ENCODE measurements at places on chromosomes 5 and 9.
A peak's percentile ranks its signal among the peaks of the same experiment; 100 is the strongest.

- DNase-seq = no peak
Measured at GRCh38 chr9:98808411-98808815, 943 bp downstream of the GALNT12 start.

DNA sequence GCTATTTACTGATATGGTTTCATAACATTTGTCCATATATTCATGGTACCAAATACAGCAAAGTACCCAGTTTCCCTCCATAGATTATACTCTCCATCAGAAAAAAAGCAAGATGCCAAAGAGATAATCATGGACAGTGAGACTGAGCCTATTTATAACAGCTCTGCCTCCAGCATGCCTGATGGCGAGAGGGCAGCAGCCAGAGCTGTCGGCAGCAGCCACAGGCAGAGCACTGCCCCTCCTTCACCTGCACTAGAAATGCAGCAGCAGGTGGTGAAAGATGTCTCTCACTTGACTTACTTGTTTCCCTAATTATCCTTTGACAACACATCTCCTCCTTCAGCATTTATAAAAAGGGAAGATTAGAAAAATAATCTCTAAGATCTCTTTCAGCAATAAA lies 32.4 kb downstream of the CTNNAL1 start:
- DNase-seq = no peak

DNA sequence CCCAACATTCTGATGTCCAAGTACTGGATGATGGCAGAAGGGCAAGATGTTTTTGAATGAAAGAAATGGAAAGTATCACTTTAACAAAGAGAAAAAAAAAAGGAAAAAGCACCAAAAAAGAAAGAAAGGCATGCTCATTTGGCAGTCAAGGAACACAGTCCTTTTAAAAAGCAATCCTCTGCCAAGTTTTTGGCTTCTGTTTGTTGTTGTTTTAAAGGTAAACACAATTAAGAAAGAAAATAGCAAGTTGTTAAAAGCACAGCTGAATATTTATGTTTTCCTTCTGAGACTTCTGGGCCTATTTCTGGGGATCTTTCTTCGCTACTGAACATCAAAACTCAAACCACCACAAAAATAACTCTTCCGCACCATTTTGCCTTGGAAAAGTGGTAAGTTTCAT lies 162.1 kb downstream of the TRPM3 start:
- DNase-seq = no peak

GRCh38 chr5:34496260-34496691 lies 159.9 kb upstream of the RAI14 start:
- peak; percentile 41 for DNase-seq

DNA sequence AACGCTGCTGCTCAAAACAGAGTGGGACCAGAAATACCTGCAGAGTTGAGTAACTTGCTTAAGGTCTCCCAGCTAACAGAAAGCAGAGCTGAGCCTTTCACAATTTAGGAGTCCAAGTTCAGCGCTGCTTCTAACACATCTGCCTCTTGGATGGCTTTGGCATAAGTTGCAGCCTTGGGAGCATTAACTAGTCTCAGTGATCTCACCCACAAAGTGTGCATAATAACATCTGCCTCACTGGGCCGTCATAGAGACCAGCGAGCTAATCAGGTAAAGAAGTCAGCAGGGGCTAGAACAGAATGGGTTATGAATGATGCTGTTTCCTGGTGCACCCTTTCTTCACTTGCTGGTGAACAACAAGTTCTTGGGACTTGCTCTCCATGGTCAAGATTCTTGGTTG lies 36.5 kb downstream of the WWC1 start:
- no peak for DNase-seq

- DNase-seq = no peak
Measured at GRCh38 chr9:3433754-3434153, 92.0 kb downstream of the RFX3 start.

DNA sequence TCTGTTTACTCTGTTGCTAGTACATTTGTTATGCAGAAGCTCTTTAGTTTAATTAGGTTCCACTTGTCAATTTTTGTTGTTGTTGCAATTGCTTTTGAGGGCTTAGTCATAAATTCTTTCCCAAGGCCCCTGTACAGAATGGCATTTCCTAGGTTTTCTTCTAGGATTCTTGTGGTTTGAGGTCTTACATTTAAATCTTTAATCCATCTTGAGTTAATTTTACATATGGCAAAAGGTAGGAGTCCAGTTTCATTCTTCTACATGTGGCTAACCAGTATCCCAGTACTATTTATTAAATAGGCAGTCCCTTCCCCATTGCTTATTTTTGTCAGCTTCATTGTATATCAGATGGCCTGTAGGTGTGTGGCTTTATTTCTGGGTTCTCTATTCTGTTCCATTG lies 792.4 kb downstream of the PTPRD start:
- DNase-seq = no peak

GRCh38 chr9:36923025-36923625 lies 110.9 kb downstream of the PAX5 start:
- no peak for DNase-seq

- no peak for DNase-seq
Measured at GRCh38 chr9:87567001-87567400, 69.3 kb downstream of the DAPK1 start.

GRCh38 chr5:111119856-111120255 lies 27.7 kb downstream of the WDR36 start:
- DNase-seq = no peak

DNA sequence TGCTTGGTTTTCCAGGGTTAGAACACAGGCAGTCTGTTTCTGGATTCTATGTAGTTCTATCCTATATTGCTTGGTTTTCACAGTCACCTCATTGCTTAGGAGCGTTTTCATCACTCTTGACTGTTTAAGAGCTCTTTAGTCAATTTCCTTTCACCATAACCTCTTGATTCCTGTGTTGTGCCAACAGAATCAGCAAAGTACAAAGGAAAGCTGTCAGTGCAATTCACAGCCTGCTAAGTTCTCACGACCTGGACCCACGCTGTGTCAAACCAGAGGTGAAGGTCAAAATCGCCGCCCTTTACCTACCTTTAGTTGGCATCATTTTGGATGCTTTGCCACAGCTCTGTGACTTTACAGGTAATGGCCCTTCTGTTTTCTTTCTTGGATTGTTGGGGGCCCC lies 199.9 kb downstream of the DOCK8 start:
- no peak for DNase-seq

- no peak for DNase-seq
Measured at GRCh38 chr9:96381125-96381524, 2.4 kb downstream of the SLC35D2 start.

GRCh38 chr5:2206293-2207108 lies 323.8 kb upstream of the IRX4 start:
- DNase-seq = no peak

GRCh38 chr5:44495280-44495679 lies 106.1 kb upstream of the FGF10 start:
- DNase-seq = no peak

DNA sequence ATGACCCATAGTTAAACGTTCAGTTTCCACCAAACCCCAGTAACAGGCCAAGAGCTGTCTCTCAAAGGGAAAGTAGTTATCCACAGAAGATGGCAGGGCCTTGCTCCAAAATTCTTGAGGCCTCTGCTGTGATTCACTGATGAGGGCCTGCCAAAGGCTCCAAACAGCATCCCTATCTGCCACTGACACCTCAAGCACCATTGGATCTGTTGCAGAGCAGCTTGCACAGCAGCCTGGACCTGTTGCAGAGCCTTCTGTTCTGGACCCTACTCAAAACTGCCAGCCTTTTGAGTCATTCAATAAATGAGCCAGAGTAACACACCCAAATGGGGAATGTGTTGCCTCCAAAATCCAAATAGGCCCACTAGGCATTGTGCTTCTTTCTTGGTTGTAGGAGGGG lies 741.5 kb upstream of the RGMB start:
- DNase-seq = no peak

DNA sequence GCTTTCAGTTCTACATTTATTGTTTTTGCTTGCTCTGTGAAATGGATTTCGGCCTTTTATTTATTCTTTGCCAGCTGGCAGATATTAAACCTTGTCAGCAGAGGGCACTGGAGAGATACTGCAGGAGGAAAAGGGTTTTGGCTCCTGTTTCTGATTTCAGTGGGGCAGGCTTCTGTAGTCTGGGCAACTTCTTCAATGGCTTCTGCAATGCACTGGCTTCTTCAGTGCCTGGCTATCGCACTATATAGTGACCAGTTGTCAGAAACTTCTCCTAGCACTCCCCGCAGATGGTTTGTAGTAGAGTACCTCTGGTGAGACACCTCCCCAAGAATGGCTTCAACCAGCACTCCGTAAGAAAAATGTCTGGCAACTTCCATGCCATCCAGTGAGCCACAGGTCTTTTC lies 3.2 kb upstream of the NFX1 start:
- DNase-seq = peak; percentile 79

- DNase-seq = no peak
Measured at GRCh38 chr5:44402084-44402483, 12.9 kb upstream of the FGF10 start.

GRCh38 chr9:125639057-125639456 lies 68.0 kb downstream of the MAPKAP1 start:
- DNase-seq = no peak

GRCh38 chr9:130186051-130186450 lies 13.8 kb downstream of the NCS1 start:
- no peak for DNase-seq

- no peak for DNase-seq
Measured at GRCh38 chr5:58114324-58114723, 345.6 kb downstream of the PLK2 start.

DNA sequence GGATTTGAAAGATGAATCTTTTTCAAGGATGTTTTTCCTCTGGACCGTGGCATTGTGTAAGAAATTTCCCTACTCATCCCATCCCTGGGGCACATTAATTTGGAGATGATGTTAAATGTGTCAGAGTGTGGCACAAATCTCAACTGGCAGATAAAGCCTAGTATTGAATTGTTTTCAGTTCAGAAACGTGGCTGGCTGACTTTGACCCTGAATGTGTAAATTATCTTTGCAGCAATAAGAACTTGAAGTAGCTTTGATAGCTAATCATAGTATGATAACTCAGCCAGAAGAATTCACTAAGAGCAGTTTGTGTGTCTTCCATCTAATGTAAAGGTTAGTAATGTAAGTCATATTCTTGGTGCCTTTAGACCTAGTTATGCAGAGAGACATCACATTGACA lies 238.4 kb upstream of the DMRT1 start:
- DNase-seq = no peak

DNA sequence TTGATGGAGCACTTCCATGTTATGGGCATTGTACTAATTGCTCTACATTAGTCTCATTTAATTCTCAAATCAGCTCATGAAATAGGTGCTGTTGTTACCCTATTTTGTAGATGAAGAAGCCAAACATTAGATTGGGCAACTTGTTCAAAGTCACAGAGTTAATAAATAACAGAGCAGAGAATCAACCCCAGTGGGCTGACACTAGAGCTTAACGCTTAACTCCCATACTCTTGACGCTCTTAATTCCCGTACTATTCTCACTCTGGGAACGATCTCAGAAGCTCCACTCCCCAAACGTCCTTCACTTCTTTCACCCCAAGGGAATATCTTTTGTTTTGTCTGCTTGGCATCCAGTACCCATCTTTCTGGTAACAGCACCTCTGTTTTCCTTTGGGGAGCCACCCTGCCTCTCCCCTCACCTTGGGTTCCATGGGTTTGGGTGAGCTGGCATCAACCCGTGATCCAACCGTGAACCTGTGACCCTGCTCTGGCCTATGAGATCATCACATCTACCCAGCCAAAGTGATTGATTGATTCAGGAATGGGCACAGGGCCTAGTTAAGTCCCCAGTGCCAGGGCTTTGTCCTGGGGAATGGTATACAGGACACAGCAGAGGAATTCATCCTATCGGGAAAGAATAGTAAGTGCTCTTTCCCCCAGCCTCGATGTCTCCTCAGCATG lies 169.2 kb downstream of the NR3C1 start:
- no peak for DNase-seq

DNA sequence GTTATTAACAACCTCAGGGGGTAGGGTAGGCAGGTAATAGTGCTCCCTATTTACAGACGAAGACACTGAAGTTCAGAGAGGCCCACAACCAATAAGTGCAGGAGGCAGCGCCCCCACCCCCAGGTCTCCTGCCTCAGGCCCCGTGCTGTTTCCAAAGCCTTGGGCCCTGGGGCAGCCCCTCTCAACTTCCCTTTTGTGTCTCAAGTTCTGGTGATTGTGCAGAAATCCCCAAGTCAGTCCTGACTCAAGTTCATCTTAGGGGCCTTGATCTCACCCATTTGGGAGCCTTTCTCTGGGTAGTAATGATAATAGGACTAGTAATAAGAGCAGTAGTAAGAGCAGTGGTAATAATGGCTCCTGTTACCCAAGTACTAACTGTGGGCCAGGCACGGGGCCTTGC lies 35.5 kb upstream of the ASS1 start:
- no peak for DNase-seq

- DNase-seq = no peak
Measured at GRCh38 chr9:121302341-121302740, 34.4 kb downstream of the GSN start.

DNA sequence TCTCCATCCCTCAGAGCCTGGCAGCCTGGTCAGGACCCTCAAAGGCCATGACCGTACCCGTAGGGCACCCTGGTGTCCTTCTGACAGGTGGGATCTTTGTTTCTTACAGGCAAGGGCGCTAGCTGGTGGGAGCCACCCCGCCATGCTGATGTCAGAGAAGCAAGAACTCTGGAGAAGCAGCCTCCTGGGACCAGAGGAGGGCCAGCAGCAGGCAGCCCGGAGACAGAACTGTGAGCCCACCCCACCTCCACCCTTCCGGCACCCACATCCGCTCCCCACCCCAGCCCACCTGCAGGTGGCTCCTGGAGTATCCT lies 42.2 kb upstream of the IL17B start:
- no peak for DNase-seq

DNA sequence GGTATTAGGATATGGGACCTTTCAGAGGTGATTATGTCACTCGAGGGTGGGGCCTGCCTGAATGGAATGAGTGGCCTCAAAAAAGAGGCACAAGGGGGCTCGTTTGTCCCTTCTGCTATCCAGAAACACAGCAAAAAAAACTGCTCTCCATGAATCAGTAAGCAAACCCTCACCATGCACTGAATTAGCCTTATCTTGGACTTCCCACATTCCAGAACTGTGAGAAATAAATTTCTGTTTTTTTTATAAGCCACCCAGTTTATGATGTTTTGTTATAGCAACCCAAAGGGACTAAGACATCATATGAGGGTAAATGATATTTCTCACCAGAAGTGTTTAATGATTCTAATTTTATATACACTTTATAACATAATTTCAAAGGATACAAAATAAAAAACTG lies 476.6 kb upstream of the EDIL3 start:
- DNase-seq = no peak

- peak; percentile 83 for DNase-seq
Measured at GRCh38 chr5:39547553-39548154, 122.9 kb upstream of the DAB2 start.

GRCh38 chr5:16922430-16922829 lies 13.7 kb downstream of the MYO10 start:
- no peak for DNase-seq

DNA sequence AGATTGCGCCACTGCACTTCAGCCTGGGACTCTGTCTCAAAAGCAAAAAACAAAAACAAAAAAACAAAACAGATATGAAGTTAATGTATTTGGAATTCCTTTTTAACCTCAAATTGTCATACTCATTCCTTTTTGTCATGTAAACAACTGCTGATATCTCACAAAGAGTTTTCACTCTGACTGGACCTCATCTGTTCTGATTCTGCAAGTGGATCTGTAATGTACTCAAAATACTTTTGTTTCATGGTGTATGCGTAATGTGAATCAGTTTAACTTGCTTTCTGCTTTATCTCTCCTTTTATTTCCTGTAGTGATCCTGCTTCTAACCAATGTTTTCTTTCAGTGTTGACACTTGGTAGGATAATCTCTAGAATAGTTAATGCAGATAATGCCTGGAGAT lies 106.7 kb downstream of the FOCAD start:
- no peak for DNase-seq

Measured in NCI-H446 (cell line).